ENCODE measurements at places on chromosomes 2 and 18. TPM values are rescaled to one million over a fixed set of nuclear protein-coding genes. Genes with fewer than 3 reads are reported as not detected.

- no peak overlapping the region for H3K4me3 ChIP-seq
- H3K36me3 ChIP-seq: no peaks in the 10 kb centered on the region
- H3K27me3 ChIP-seq: no peaks in the 10 kb centered on the region
- H3K4me1 ChIP-seq: no peaks in the 10 kb centered on the region
Measured at GRCh38 chr2:7900593-7900992, 781.3 kb upstream of the ID2 start.

- no peak overlapping the region for H3K4me3 ChIP-seq
- no peak for DNase-seq
- no peak overlapping the region for H3K27ac ChIP-seq
- no peaks in the 10 kb centered on the region for H3K4me1 ChIP-seq
Measured at GRCh38 chr2:13751955-13752354, 880.6 kb upstream of the LRATD1 start.

CABYR gene
- 0.75 TPM for total RNA-seq

GRCh38 chr2:39381653-39382052 is 55.4 kb downstream of the MAP4K3 start:
- H3K27ac ChIP-seq: no peak overlapping the region
- H3K36me3 ChIP-seq: no peaks in the 10 kb centered on the region
- H3K4me3 ChIP-seq: no peak overlapping the region
- no peaks in the 10 kb centered on the region for H3K27me3 ChIP-seq

- H3K27me3 ChIP-seq: no peaks in the 10 kb centered on the region
- DNase-seq: no peak
- no peaks in the 10 kb centered on the region for H3K4me1 ChIP-seq
- H3K27ac ChIP-seq: no peak overlapping the region
- no peaks in the 10 kb centered on the region for H3K36me3 ChIP-seq
Measured at GRCh38 chr18:76459312-76459686, 35.7 kb downstream of the ZNF516 start.

BUB1 gene
- total RNA-seq: 4.2 TPM

NGEF gene
- not detected for total RNA-seq

DNA sequence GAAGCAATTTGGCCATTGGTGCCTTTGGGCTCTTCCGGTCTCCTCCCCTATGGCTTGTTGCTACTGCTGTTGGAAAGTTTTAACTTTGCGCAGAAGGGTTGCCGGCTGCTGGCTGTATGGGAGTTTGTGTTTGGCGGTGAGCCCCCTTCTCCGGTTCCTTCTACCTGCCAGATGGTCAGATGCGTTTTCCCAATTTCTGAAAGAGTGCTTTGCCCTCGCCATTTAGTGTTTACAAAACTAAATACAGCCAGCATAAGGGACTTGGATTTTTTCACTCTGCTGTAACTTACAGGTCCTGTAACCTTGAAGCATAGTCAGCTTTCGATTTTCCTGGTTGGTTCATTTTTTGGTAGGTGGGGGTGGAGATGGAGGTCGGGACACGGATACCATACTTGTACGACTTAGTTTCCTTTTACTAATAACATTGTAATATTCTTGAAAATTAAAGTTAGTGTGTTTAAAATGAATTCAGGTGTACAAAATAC is 604 bp downstream of the COQ10B start:
- no peaks in the 10 kb centered on the region for H3K27me3 ChIP-seq
- H3K4me1 ChIP-seq: peaks cover 5% of the 10 kb centered on the region
- no peak for DNase-seq
- H3K27ac ChIP-seq: peak overlapping the region; percentile 98
- H3K36me3 ChIP-seq: no peaks in the 10 kb centered on the region

- no peak overlapping the region for H3K4me3 ChIP-seq
- H3K27ac ChIP-seq: no peak overlapping the region
- DNase-seq: no peak
- no peaks in the 10 kb centered on the region for H3K36me3 ChIP-seq
- no peaks in the 10 kb centered on the region for H3K27me3 ChIP-seq
Measured at GRCh38 chr2:53964257-53964952, 6.4 kb downstream of the PSME4 start.

DNA sequence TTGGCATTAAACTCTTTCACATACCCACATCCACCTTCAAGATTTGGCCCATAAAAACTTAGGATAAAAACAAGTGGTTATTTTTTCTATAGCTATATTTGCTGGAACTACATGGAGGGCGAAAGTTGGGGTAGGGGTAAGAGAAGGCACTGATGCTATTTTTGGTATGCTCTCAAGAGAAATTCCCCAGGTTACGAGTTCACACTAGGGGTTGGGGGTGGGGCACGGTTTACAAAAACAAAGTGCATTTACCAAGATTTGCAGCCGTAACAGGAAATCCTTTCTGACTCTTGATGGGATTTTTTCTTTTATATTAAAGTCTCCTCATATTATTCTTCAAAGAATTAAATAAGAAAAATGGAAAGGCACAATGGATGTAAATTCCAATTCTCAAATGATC is 6.8 kb downstream of the SERPINE2 start:
- H3K36me3 ChIP-seq: no peaks in the 10 kb centered on the region
- H3K4me1 ChIP-seq: peaks cover 3% of the 10 kb centered on the region
- H3K27ac ChIP-seq: no peak overlapping the region
- DNase-seq: peak; percentile 32
- H3K4me3 ChIP-seq: no peak overlapping the region
- H3K27me3 ChIP-seq: no peaks in the 10 kb centered on the region

- H3K27ac ChIP-seq: no peak overlapping the region
- no peaks in the 10 kb centered on the region for H3K27me3 ChIP-seq
- no peaks in the 10 kb centered on the region for H3K4me1 ChIP-seq
- no peak overlapping the region for H3K4me3 ChIP-seq
Measured at GRCh38 chr2:36701391-36701795, 4.9 kb downstream of the VIT start.

DNA sequence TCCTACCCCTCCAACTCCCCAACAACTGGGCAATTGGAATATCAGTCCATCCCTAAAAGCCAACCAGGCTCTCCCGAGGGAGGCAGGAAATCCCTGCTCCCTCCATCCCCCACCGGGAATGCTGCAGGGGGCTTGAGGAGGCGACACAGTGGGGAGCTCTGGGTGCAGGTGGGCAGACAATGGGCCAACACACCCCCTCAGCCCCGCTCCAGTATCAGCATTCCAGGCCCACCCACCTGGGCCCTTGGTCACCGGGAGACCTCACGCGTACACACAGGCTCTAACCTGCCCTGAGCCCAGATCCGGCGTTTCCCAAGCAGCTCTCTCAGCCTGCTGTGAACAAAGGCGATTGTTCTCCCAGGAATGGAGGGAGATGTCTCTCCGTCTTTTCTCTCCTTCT is 37.6 kb upstream of the FZD7 start:
- H3K4me1 ChIP-seq: no peaks in the 10 kb centered on the region
- no peak overlapping the region for H3K4me3 ChIP-seq
- H3K27me3 ChIP-seq: no peaks in the 10 kb centered on the region
- H3K27ac ChIP-seq: no peak overlapping the region
- no peaks in the 10 kb centered on the region for H3K36me3 ChIP-seq

EPB41L5 gene
- 8.5 TPM for total RNA-seq

DNA sequence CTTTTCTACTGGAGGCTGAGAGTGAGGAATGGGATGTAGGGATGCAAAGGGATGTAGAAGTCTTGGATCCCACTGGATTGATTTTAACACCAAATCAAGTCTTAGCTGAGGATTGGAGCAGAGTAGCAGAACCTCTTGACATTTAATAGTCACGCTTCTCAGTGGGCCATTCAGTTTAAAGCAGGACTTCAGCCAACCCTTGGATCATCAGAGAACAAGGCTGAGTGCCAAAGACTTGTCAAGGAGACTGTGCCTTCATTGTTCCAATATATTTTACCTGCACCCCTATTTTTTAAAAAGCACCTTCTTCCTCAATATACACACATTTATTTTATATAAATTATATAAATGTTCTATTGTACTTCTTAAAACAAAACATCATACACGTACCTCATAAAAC is 242.4 kb upstream of the ST6GAL2 start:
- H3K36me3 ChIP-seq: no peaks in the 10 kb centered on the region
- H3K4me1 ChIP-seq: peaks cover 3% of the 10 kb centered on the region
- no peak for DNase-seq
- no peak overlapping the region for H3K27ac ChIP-seq

- no peak overlapping the region for H3K4me3 ChIP-seq
- peaks cover 63% of the 10 kb centered on the region for H3K36me3 ChIP-seq
- H3K27ac ChIP-seq: no peak overlapping the region
- H3K27me3 ChIP-seq: no peaks in the 10 kb centered on the region
- peaks cover 18% of the 10 kb centered on the region for H3K4me1 ChIP-seq
Measured at GRCh38 chr2:27378809-27379290, 1.7 kb downstream of the ZNF513 start.

DNA sequence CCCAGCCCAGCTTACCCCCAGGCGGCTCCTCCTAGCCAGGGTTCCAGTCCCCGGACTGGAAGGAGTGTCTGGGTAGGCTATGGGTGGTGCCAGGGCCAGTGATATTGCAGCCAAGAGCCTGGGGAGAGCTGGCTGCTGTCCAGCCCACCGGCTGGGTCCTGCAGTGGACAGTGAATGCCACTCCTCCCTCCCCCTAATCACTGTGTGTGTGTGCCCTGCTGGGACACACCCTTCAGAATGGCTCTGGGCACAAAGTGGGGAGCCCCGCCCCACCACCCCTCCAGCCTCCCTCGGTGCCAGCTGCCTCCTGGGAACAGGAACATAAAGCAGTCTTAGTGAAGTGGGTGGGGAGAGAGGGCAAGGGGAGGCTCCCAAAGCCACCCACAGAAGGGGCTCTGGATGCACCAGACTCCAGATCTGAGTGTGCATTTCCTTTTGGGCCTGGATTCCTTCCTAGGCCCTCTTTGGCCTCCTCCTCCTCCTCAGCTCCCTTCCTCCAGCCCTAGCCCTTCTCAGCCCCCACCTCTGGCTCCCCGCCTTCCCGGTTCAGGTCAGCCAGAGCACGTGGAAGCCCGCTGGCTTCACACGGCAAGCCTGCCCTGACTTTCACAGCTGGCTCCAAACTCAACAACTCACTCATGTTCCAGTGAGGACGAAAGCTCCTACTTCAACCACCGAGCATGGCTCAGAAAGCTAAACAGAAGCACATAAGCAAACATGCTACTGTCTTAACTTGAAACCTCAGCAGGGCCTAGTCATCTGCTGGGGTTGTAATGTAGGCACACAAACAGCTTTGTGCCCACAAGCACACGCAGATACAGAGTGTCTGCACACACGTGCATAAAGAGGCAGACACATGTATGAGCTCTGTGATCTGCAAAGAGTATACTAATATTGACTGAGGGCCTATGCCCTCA is 209.2 kb upstream of the SMAD2 start:
- H3K36me3 ChIP-seq: no peaks in the 10 kb centered on the region
- no peak overlapping the region for H3K27ac ChIP-seq
- H3K27me3 ChIP-seq: peaks cover 11% of the 10 kb centered on the region
- no peak for DNase-seq
- no peaks in the 10 kb centered on the region for H3K4me1 ChIP-seq
- H3K4me3 ChIP-seq: no peak overlapping the region

DNA sequence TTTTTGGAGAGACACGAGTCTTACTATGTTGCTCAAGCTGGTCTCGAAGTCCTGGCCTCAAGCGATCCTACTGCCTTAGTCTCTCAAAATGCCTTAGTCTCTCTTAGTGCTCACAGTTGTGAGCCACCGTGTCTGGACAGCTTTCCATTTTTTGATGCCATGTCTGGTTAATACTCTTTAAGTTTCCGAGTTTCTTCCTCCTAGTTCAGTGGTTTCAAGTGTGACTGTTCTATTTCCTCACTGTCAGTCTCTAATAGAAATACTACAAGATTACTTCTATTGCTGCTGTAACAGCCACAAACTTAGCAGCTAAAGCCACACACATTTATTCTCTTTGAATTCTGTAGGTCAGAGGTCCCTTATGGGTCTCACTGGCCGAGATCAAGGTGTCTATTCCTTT is 125.1 kb upstream of the MGAT5 start:
- no peak overlapping the region for H3K4me3 ChIP-seq
- no peak for DNase-seq
- H3K4me1 ChIP-seq: peaks cover 42% of the 10 kb centered on the region
- peaks cover 3% of the 10 kb centered on the region for H3K36me3 ChIP-seq
